Gastroesophageal sphincter (tissue), 4 donors: ENCODE measurements at places on chromosomes 16 and 17. TPM values are rescaled to one million over a fixed set of nuclear protein-coding genes. Genes with fewer than 3 reads are reported as not detected.

GRCh38 chr17:10149573-10150399, 48.6 kb downstream of the GAS7 start:
- peak; percentile 55 for ATAC-seq

Gene KRT39
- not detected for total RNA-seq

DNA sequence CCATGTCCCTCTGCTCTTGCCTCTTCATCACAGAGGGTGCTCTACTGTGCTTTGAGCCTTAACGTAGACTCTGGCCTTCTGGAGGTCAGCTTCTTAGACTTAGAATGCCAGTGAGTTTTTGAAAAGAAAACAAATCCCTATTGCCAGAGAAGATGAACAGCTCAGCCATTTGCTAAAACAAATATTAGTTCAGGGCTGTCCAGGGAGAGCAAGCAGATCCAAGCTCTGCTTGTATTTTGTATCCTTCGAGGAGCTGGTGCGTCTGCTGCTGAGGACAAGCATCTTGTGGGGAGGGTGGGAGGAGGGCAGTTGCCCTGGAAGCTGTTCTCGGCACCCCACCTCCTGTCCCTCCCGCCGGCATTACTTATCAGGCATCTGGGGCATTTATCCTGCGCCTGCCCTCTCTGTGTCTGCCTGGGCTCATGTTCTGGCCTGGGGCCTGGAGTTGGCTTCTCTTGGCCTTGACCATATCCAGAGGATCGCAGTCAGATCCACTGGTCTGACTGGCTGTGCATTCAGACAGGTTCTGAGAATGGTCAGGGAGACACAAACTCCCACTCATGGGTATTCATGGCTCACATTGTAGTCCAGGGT, 173.1 kb upstream of the NLRP1 start:
- no peak for ATAC-seq

GRCh38 chr17:73855720-73856333, 211.6 kb upstream of the SDK2 start:
- no peak for ATAC-seq
